ENCODE measurements at places on chromosomes 12 and 14.

DNA sequence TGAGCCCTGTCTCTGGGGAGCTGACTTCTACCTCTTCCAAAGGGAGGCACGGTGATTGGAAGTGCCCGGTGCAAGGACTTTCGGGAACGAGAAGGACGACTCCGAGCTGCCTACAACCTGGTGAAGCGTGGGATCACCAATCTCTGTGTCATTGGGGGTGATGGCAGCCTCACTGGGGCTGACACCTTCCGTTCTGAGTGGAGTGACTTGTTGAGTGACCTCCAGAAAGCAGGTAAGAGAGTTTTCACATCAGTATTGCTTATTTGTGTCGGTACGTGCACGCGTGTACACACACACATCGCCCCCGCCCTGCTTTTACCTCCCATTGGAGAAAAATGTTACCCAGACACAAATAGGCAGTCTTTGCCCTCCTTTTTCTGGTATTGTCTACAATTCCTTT, 13.7 kb downstream of the PFKM start:
- no peak for DNase-seq

- no peak for DNase-seq
These were observed 610 bp downstream of the C14orf132 start for GRCh38 chr14:96039633-96040311.

DNA sequence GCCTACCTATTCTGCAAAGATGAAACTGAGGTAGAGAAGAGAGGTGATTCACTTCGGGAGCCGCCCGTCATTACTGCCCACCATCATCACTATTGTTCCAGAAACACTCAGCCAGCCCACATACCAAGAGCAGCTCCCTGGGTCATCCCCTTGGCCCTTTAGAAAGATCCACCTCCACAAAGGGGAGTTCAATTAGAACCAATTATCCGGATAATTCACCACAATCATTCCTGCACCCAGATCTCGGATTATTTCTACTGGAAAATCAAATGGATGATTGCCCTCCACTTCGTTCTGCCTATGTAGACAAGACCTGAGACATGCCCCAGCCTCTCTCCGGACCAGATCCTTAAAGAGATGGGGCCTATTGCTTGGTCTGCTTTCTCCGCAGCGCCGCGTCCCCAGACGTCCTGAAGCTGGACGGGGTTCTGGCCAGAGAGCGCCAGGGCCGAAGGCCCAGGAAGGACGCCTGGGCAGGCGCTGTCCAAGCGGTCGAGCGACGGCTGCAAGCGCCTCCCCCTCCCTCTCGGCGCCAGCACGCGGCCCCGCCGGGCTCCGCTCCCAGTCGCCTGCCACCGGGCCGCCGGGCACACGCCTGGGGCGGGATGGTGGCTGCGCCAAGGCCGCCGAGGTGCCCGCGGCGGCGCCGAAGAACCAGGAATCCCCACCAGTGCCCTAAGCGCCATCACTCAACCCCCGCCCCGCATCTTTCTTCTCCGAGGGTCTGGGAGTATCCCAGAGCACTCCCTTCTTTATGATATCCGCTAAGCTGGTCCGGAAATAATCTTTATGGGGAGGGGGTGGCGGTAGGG, 1.3 kb upstream of the ASCL1 start:
- no peak for DNase-seq

GRCh38 chr12:785706-786105, 33.3 kb downstream of the WNK1 start:
- DNase-seq = no peak

- DNase-seq = no peak
These were observed 141.2 kb downstream of the STXBP6 start for GRCh38 chr14:24908592-24909236.

DNA sequence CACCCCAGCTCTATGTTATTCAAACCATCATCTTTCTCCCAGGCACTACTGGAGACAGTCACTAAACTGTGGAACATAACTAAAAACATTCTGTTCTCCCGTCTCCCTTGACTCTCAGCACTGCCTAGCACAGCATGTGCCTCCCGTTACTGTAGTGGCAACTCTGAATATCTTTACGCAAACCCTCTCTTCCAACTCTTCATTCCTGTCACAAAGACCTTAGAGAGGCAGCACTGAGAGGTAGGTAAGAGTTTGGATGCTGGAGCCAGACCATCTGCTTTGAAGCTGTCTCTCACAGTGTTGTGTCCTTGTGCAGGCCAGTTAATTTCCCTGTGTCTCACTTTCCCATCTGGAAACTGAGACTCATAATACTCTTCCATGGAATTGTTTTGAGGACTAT, 108.1 kb downstream of the DIP2B start:
- DNase-seq = no peak

DNA sequence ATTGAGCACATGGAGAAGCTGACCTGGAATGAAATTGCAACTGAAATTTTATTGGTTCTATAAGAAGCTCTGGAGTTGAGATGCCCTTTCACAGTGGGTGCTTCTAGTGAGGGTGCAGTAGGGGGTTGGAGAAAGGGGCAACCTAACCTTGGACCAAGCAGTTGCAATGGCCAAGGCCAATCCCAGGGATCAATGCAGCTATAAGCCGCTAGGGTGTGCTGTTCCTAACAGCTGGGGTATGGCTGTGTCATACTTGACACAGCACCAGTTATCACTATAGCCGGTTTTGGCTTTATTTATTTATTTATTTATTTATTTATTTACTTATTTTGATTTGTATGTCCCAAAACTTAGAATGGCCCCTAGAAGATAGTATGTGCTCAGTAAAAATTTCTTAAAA, 505.9 kb downstream of the FLRT2 start:
- no peak for DNase-seq

DNA sequence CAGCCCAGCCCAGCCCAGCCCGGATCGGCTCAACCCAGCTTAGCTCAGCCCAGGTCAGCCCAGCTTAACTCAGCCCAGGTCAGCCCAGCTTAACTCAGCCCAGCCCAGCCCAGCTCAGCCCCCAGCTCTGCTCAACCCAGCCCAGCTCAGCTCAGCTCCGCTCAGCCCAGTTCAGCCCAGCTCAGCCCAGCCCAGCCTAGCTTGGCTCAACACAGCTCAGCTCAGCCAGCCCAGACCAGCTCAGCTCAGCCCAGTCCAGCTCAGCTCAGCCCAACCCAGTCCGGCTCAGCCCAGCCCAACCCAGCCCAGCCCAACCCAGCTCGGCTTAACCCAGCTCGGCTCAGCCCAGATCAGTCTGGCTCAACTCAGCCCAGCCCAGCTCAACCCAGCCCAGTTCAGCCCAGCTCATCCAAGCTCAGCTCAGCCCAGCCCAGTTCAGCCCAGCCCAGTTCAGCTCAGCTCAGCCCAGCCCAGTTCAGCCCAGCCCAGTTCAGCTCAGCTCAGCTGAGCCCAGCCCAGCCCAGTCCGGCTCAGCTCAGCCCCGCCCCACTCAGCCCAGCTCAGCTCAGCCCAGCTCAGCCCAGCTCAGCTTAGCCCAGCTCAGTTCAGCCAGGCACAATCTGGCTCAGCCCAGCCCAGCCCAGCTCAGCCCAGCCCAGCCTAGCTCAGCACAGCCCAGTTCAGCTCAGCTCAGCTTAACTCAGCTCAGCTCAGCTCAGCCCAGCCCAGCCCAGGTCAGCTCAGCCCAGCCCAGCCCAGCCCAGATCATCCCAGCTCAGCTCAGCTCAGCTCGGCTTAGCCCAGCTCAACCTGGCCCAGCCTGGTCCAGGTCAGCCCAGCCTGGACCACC, 331.7 kb downstream of the TMEM121 start:
- DNase-seq = no peak

DNA sequence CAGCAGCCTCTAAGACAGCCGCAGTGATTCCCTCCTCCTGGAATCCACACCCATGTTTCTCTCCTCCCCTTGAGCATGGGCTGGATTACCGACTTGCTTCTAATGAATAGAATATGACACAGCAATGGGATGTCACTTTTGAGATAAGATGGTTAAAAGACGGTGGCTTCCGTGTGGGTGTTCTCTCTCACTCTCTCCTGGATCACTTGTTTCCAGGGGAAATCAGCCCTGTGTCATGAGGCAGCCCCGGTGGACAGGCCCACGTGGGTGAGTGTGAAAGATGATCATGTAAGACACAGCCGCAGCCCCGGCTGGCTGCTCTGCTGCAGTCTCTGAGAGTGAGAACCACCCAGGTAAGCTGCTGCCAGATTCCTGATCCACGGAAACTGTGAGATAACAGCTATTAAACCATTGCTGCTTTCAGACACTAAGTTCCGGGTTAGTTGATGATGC, 10.7 kb downstream of the MOAP1 start:
- DNase-seq = no peak

GRCh38 chr12:2891240-2892053, 756 bp downstream of the TULP3 start:
- DNase-seq = no peak

GRCh38 chr12:59911516-59911915, 315.7 kb downstream of the SLC16A7 start:
- DNase-seq = no peak

GRCh38 chr12:123346946-123347345, 17.7 kb downstream of the SBNO1 start:
- DNase-seq = no peak

DNA sequence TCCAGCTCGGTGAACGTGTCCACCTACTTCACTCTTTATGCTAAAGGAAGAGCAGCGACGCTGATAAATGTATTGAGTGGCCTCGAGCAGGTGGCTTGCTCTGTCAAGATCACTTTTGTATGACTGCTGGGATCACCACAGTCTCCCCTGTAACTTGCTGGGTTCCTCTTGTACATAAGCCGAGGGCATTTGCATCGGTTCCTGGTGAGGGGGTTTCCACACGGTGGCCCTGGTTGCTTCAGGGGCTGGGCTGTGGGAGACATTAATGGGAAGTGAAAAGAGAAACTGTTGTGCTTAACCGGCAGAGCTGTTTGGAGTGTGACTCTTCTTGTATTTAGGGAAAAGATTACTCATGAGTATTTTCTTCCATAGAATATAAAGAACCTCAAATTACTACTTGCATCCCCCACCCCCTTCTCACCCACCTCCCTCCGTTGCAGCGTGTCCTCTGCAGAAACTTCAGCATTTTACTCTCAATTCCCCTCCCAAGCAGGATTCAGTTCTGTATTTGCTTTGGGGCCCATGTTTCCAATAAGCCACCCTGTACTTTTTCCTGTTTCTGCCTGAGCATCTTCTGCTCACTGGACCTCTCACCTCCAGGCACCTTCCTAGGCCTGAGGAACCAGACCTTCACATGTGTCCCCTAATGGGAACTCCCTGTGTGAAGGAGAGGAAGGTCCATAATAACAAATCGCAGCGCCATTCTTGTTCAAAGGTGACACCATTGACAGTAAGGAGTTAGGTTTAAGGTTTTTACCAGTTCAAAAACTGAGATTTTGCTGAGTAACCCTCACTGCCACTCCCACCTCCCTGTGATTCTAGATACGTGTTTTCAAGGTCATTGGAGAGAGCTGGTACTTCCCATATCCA, 187.0 kb downstream of the ETV6 start:
- DNase-seq = no peak

DNA sequence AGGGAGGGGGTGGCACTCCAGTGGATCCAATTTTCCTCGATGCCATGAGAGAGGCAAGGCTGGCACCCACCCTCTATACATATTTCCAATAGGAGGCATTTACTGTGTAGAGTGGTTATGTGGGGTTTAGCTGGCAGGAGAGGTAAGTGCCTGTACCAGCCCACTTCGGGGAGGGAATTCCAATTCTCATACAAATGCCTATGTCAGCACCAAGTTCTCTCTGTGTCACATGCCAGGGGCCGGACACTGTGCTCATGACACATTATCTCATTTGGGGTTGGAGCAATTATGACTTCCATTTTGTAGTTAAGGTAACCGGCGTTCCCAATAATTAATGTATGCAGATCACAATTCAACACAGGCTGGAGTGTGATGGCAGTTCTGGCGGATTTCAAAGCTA, 284.3 kb downstream of the KSR2 start:
- DNase-seq = no peak

DNA sequence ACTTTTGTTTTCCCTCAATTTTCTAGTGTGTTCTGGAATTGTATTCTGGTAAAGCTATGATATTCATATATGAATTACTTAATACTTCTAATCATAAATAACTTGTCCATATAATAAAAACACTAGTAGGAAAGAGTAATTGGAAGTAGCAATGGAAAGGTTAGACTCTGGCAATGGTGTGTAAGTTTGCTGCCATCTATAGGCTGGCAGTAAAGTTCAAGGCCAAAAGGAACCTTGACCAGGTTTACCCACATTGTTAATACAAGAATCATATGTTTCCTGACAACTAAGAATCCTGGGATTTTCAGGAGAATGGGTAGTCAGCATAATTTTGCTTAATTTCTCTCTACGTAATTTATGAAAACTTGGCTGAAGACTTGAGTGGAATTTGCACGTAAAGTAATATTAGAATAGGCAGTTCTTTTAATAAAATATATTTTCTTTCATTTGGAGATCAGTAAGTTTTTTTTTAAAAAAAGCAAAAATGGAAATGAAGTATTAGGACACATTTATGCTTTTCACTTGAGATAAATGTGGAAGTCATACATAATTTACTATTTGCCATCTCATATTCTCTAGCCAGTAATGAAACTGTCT, 926.7 kb downstream of the GALC start:
- DNase-seq = no peak

GRCh38 chr14:53295985-53296582, 143.0 kb upstream of the DDHD1 start:
- no peak for DNase-seq

DNA sequence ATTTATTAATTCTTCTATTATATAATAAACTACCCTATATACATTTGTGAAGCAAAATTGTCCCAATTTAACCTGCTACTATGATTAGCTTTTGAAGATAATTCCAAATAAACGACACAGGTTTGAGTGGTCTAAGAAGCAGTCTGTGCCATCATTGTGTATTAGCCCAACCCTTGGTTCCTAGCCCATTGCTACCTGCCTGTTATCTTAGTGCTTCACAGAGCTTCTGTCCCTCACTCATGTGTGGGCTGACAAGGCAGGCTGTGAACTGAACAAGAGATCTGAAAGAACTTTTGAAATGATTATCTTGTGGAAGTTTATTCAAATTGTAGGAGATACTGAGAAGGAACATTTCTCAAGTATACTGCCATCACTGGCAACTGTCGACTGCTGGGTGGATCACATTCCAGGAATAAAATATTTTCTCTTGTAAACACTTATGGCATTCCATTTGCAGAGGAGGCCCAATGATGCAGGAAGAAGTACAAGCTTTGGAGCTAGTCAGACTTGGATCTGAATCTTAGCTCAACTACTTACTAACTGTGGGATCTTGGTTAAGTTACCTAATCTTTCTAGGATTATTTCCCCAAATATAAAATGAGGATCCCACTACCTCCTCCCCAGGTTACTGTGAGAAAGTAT, 7.8 kb upstream of the MTERF2 start:
- DNase-seq = no peak

- no peak for DNase-seq
These were observed 20.1 kb downstream of the BICD1 start for GRCh38 chr12:32126720-32127119.
